ENCODE measurements at places on chromosomes 5 and 9.

DNA sequence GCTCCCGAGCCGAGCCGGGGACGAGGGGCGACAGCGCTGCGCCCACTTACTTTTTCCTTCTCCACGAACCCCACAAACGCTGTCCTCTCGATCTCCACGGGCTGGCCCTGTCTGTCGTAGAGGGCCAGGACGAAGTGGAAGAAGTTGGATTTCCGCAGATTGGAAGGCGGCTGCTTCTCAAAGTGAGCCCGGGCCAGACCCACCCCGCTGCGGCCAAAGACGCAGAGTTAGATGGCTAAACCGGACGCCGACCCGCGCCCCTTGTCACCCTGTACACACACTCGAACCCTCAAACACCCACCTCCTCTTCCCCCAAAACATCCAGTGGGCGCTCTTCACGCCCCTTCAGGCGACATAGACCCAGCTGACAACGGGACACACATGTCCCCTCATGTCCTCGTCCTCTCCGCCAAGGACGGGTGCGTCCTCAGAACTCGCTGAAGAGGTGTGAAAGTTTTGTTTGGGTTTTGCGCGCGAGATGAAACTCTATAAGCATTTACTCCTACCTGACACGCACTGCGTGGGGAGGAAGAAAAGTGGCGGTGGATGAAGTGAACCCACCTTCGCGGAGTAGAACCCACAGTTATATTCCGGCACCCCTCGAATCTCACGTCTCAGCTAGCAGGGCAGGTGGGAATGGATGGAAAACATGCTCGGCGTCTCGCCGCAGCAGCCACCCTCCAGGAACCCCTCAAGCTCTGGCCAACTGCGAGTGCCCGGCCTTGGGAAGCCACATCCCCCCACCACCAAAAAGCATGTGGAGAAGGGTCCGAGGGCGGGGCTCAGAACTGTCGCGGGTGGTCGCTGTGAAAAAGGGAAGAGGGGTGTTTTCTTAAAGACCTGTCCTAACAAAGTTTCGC, 2.6 kb downstream of the EBF1 start:
- peak; percentile 9 for DNase-seq

GRCh38 chr5:39742916-39743315, 318.1 kb upstream of the DAB2 start:
- DNase-seq, result no peak

DNA sequence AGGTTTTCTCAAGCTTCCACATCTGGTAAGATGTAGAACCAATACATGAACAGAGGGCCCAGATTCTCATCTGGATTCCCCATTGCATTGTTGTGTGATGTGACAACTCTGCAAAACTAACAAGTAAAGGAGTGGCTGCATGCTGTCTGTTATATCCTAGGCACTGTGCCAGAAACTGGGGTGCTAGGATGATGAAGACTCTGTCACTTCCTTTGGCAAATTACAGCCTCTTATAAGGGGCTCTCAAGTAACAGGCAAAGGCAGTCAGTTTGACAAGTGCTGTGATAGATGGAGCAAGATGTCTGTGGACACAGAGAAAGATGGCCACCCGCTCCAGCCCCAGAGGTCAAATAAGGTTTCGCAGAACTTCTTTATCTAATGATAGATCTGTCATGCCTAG, 115.7 kb downstream of the PAPPA start:
- DNase-seq, result no peak

DNA sequence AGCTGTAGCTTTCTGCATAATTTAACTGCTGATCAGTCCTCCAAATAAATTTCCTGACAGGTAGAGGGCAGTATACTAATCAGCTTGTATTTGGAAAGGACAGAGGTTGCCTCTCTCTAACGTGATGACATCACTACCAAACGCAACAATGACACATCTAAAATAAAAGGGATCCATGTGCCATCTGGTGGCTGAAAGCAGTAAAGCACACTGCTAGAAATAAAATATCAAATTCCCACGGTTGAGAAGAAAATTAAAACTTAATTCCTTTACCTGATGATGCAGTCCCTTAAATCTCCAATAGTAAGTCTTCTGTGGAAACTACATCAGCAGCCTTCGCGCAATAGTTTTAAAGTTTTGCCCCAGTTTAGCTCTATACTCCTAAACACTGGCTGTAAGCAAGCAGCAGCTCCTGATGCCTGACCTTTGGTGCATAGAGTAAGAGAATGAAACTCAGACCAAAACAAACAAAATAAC, 54.5 kb downstream of the DIAPH1 start:
- peak; percentile 95 for DNase-seq

DNA sequence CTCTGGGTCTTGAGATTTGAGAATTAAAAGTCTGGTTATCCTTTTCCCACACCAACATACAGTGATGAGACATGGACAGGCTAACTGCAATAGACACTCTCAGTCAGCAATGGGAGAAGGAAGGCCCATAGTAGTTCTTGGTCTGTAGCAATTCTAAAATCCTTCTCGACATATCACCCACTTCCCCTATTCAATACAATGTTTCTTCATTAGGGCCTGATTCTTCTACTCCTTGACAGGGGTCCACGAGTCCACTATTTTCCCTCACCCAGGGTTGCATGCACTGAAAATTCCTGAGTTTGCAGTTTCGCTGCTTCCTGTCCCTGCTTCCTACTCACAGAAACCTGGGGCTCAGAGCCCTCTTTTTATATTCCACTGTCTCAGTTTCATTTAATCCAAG, 402.8 kb downstream of the MAT2B start:
- DNase-seq, result no peak

GRCh38 chr9:129624947-129625346, 1.0 kb upstream of the NTMT1 start:
- no peak for DNase-seq

GRCh38 chr5:113692466-113692865, 179.0 kb downstream of the YTHDC2 start:
- DNase-seq, result no peak

- DNase-seq, result no peak
Observed at GRCh38 chr5:143601917-143602333, 198.4 kb upstream of the NR3C1 start.

DNA sequence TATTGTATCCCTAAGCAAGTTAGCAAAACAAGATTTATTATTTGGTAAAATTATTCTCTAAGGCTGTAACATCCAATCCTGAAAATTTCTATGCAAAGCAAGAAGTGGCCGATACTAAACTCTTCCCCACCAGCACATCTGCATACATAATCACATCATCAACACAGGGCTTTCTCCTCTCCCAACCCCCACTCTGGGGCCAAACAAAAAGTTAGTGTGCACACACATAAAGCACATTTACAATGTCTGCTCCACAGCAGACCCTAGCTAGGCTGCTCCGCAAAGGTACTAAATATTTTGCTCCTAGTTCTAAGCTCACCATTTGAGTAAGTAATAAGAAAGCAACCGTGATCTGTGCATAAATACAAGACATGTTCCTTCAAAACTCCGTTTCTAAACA, 3.6 kb downstream of the RNF130 start:
- DNase-seq, result no peak

GRCh38 chr5:82719368-82719767, 357.8 kb downstream of the TMEM167A start:
- no peak for DNase-seq

DNA sequence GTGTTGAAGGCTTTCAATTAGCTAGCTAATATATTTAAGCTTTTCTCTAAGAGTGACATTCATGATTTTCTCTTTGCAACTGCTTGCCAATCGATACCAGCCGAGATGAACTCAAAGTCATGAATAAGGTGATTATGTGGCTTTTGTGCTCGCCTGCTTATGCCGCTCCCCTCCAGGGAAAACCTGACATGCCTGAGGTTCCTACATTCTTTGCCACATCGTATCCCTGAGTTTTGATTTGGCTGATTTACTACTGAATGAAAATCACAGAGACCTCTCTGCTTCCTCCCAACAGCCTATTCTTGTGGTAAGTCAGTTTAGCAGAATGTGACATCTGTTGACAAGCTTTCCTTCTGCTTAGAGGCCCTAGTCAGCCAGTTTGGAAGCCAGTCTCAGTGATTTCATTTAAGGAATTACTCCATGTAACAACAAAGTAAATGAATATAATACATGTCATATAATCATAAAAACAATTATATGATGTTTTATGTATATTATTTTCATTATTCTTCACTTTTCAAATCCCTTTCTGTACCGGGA, 513.4 kb downstream of the CSNK1G3 start:
- DNase-seq, result peak; percentile 56

GRCh38 chr9:8429157-8429556, 629.6 kb upstream of the DMAC1 start:
- DNase-seq, result no peak

DNA sequence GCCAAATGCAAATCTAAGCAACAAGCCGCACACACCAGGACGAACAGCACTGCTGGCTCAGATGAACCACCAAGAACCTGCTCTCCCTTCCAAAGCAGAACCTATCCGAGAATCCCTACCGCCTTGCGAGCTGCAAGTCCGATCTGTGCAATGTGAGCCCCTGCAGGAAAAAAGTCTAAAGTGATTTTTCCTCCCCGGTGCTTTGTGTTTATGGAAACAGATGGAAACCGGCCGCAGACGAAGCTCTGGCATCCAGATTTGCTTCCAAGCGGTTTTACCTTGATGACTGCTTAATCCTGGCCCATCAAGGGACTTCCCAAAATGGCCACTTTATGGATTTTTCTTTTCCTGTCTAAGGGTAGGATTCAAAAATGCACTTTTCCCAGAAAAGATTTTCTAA, 112.5 kb downstream of the VAV2 start:
- DNase-seq, result no peak

DNA sequence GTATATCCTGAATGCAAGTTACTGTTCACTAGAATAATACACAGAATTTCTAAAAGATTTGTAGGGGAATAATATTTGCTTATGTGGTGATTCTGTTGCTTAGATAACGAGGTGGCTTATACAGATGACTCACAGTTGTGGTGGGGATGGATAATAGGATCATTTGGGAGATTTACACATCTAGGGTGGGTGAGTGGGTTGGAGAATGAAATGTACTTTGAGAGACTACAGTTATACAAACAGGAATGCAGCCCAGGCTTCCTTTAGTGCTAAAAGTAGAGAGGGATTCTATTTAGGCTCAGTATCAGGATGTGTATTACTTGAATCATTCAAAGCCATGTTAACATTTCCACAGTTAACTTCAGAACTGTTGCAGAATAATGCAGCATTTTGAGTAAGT, 1.8 kb downstream of the CTXN3 start:
- peak; percentile 80 for DNase-seq

GRCh38 chr5:55582256-55582655, 47.5 kb upstream of the PLPP1 start:
- DNase-seq, result no peak

GRCh38 chr9:68876681-68877080, 137.2 kb downstream of the PRKACG start:
- no peak for DNase-seq

All from astrocyte of the hippocampus (primary cell).